Right lung (tissue), 10 donors: ENCODE measurements at places on chromosomes 1 and 21. TPM values are rescaled to one million over a fixed set of nuclear protein-coding genes. Genes with fewer than 3 reads are reported as not detected.
A peak's percentile ranks its signal among the peaks of the same experiment; 100 is the strongest.

GRCh38 chr1:158324395-158324794 is 6.9 kb downstream of the CD1B start:
- no peak for DNase-seq

DNA sequence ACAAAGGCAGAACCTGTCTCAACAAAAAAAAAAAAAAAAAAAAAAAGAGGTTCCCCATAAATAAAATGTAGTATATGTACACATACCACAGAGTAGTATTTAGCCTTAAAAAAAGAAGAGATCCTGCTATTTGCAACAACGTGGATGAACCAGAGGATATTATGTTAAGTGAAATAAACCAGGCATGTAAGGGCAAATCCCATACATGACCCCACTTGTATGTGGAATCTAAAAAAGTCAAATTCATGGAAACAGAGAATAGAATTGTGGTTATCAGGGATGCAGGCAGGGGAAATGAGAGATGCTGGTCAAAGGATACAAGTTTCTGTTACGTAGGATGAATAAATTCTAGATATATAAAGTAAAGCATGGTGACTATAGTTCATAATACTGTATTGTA is 16.7 kb downstream of the SLC44A3 start:
- no peak for DNase-seq

- DNase-seq, result no peak
Observed at GRCh38 chr1:1937061-1937460, 18.0 kb upstream of the TMEM52 start.

GRCh38 chr21:33642896-33643657 is 776 bp downstream of the ITSN1 start:
- peak; percentile 25 for DNase-seq

DNA sequence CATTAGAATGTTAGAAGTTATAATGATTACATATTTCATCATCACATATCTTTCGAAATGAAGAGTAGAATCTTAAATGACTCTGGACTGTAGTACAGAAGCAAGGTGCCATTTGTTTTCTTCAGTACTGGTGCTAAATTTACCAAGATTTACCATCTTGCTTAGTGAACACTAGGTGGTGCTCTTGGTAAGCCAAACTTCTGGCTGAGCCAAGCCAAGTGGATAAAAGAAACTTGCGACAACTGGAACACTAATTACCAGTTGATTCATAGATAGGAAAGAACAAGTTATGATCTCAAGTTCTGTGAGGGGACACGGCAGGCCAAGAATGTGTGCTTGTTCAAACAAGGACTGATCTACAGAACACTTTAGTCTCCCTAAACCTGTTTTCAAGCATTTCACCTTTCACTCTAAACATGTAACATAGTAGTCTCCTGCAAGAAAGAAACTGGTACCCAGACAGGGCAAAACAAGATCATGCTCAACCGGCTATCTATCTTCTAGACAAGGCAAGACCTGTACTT is 19.8 kb downstream of the SPRTN start:
- DNase-seq, result peak; percentile 53

DNA sequence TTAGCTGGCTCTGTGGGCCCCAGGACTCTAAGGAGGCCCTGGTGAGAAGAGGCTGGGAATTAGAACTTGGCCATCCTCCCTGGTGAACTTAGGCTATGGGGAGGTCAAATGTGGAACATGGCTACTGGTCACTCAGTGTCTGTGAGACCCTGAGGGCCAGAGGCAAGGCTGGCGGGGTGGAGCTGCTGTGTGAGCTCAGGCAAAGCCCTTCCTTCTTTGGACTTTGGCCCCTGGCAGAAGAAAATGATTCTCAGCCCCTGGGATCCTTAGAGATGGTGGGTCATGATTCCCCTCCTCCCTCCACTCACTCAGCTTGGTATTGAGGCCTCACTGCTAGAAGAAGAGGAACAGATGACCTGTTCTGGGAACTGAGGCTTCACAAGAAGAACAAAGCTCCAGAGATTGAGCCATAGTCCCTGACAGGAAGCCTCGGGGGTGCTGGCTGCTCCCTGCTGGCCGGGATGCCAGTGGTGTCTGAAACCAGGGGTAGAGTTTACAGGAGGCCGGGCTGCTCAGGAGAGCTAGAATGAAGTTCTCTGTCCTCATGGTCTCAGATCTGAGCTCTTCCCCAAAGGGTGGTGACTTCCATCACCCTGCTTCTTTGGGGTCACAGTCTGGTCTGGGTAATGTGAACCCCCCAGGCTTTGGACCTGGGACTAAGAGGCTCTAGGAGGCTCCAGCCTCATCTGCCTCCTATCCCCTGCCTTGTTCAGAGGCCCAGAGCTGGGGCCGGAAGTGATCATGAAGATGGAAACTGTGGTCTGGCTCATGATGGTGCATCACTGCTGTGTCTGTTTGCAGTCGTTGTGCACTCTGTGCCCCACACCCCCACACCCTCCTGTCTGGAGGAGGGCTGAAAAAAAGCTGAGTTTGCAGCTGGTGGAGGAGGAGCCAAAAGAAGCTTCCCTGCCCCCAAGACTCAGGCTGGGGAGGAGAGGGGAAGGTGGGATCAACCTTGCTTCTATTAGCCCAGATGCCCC is 905 bp downstream of the BTBD19 start:
- no peak for DNase-seq

DNA sequence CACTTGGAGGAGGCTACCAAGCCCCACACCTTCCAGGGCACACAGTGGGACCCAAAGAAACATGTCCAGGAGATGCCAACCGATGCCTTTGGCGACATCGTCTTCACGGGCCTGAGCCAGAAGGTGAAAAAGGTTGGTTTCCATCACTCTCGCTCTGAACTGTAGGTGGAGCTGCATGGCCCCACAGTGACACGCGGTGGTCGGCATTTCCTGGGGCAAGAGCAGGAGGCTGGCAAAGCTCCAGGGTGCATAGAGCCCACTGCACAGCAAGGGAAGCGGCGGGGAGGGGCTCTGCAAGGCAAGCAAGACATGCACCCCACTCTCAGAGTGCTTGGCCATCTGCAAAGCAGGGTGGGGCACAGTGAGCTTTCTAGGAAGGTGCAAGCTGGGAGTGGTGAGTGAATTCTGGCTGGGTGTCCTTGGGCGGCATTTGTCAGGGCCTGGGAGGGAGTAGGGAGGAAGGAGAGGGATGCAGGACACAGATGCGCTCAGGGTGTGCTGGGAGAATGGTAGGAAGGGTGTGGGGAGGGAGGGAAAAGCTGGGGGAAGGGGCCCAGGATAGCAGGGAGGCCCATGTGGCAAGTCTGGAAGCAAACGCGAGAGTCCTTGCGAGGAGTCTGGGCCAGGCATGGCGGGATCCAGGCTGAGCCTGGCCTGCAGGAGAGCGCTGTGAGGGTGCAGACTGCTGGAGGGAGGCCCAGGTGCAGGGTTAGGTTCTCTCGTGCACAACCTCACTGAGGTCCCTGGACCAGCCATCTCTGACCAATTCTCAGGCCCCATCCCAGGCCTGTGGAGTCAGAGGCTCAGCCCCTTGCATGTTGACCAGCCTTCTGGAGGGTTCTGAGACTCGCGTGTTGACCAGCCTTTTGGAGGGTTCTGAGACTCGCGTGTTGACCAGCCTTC is 11.0 kb downstream of the TRPM2 start:
- no peak for DNase-seq

GRCh38 chr1:230746617-230747016 is 571 bp upstream of the CAPN9 start:
- no peak for DNase-seq

DNA sequence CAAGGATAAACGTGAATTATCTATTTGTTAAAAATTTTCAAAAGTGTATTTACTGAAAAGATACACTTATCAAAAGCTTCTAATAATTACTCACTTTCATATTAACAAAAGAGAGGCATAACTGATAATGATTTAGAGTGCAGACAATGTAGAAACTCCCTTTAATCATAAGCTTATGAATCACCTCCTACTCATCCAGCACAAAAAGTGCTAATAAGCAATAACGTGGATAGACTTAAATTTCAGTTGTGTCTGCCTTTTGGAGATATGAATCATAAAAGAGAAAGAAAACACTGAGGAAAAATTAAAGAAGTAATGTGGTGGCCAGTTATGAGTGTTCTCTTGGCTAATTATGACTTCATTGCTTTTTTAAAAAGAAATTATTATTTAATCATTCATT is 827.6 kb upstream of the B3GALT2 start:
- DNase-seq, result no peak

DNA sequence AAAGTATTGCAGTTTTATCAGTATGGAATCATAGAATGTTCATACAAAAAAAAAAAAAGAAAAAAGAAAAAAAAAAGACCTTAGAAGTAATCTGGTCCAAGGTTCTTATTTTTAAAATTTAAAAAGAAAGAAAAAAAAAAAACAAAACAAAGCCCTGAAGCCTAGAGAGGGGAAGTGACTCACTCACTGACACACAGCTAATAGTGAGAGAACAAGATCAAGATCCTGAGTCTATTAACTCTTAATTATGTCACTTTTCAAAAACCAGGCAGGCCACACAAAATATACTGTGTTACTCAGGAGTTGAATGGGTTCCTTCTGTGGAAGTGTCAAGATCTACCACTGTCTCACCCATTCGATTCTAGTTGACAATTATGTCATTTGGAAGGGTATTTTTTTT is 433.9 kb upstream of the DAB1 start:
- DNase-seq, result no peak

DNA sequence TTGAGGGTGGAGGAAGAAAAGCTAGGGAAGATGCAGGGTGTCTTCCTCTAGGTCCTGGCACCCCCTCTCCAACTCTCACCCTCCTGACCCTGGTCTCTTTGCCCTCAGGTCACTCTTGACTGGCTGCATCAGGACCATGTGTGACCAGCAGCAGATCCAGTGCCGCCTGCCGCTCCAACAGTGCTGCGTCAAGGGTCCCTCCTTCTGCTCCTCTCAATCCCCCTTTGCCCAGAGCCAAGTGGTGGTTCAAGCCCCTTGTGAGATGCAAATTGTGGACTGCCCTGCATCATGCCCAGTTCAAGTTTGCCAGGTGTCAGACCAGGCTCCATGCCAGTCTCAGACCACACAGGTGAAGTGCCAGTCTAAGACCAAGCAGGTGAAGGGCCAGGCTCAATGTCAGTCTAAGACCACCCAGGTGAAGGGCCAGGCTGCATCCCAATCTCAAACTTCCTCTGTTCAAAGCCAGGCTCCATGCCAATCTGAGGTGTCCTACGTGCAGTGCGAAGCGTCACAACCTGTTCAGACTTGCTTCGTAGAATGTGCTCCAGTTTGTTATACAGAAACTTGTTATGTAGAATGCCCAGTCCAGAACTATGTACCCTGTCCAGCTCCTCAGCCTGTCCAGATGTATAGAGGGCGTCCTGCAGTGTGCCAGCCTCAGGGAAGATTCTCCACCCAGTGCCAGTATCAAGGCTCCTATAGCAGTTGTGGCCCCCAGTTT is 1.8 kb downstream of the KPRP start:
- DNase-seq, result no peak

DNA sequence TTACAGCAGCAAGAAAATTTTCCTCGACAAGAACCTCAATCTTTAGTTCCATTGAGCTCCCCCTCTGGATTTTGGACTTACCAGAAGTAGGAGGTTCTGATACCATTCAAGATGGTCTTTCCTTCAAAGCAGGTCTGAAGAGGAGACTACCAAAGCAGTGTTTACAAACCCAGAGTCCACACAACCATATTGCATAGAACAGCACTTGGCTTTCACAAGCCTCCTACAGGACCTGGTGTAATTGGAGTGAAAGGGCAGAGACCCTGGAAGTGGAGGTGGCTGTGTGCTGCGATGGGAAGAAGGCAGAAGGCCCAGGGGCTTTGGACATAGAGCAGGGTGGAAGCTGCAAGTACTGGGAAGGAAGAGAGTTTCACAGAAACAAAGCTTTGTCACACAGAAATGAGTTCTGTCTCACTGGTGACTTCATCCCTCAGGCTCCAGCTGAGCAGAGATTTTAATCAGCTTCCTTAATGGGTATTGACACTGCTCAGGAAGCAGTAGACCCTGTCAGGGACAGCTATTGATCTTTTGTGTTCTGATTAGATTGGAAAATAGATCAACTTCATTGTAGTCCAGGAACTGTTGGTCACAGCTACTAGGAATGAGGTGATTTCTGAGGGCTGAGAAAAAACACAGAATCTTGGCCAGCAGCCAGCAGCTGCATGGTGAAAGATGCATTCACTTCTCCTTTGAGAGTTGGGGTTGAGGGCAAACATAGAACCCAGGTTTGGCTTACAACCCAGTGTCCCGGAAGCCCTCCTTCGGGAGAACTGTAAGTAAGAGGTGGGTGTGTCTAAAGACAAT is 124.0 kb downstream of the SYT2 start:
- DNase-seq, result no peak

- DNase-seq, result no peak
Observed at GRCh38 chr1:165738794-165739193, 29.9 kb downstream of the TMCO1 start.

DNA sequence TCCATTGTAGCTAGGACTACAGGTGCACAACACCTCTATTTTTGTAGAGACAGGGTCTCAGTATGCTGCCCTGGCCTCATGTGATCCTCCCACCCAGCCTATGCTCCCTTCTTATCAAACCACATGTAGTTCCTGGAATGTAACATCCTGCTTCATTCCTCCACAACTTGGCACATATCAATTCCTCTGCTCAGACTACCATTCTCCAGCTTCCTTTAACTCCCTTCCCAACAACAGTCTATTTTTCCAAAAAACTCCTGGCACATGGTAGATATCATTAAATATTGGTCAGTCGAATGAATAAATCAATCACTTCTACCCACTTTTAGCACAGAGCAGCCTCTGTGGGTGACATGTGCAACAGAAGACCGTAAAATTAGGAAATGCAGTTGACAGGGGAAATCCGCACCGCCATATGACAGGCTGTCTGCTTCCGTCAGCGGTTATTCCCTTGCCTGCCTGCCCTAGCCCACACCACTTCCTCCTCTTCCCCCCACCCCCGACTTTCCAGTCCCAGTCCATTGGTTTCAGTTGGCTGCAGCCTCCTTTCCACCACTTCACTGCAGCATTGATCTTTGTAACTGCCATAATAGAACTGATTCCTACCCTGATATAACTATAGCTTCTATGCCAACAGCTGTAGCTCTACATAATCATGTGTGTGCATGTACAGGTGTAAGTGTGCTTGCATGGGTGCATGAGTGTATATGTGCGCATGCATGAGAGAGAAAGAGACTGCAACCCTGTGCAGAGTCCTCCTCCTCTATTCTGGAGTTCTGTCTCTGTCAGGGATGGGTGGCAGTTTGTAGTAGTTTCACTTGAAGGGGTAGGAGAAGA is 6.8 kb upstream of the AKR1A1 start:
- no peak for DNase-seq

- DNase-seq, result no peak
Observed at GRCh38 chr1:155117610-155118009, 10.1 kb upstream of the EFNA1 start.

The DYNLT5 gene
- polyA plus RNA-seq, result 10.2 TPM

The PPOX gene
- 45.1 TPM for polyA plus RNA-seq

The EPHX1 gene
- polyA plus RNA-seq, result 108 TPM

The KCNJ15 gene
- polyA plus RNA-seq, result 48.6 TPM

The VWA1 gene
- polyA plus RNA-seq, result 77.2 TPM

The NCMAP gene
- 5.0 TPM for polyA plus RNA-seq

The PRMT6 gene
- 26.9 TPM for polyA plus RNA-seq

The ENAH gene
- polyA plus RNA-seq, result 235 TPM

The HES2 gene
- 0.22 TPM for polyA plus RNA-seq

The THEM5 gene
- polyA plus RNA-seq, result 0.68 TPM

The FCRLB gene
- 0.51 TPM for polyA plus RNA-seq

The CBR3 gene
- 2.9 TPM for polyA plus RNA-seq

The SGIP1 gene
- polyA plus RNA-seq, result 8.2 TPM
